ENCODE measurements at places on chromosomes 1 and 21.

DNA sequence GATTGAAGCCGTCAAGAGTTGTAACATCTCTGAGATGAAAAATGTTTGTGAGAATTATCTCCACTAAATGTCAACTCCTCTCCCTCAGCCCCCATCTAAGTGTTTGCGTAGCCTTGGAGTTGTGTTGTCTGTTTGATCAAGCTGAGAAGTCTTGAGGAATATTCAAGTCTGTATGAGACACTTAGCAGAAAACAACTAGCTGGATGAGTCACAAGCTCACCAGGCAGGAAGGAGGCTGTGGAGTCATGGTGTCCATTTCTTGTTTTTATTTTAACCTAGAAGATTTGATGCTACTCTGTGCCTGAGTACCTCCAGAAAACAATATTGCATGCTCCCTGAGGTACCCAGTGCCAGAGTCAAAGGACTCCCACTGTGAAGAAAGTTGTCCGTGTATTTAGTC is 211.6 kb upstream of the PLXNA2 start:
- DNase-seq = no peak

GRCh38 chr1:37851262-37851661 is 8.1 kb downstream of the MTF1 start:
- DNase-seq = no peak

DNA sequence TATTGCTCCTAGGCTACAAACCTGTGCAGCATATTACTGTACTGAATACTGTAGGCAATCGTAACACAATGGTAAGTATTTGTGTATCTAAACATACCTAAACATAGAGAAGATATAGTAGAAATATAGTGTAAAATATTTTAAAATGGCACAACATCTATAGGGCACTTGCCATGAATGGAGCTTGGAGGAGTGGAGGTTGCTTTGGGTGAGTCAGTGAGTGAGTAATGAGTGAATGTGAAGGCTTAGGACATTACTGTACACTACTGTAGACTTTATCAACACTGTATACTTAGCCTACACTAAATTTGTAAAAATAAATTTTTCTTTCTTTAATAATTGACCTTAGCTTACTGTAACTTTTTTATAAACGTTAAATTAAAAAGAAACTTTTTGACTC is 7.9 kb downstream of the LEFTY2 start:
- DNase-seq = no peak

DNA sequence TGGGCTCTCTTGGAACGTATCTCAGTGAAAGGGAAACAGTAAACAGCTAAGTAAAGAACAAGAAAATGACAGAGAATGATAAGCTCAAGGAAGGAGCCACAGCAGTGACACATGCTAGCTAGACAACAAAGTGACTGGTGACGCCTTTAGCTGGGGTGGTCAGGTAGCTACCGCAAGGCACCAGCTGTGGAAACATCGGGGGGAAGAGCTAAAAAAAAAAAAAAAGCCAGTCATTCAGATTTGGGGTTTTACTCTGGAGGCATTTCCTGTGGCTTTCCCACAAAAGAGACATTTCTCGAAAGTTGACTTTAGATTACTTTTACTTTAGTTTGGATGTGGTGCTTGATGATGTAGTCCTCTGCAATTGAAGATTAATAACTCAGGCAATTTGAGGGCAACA is 2.1 kb downstream of the FHAD1 start:
- no peak for DNase-seq

DNA sequence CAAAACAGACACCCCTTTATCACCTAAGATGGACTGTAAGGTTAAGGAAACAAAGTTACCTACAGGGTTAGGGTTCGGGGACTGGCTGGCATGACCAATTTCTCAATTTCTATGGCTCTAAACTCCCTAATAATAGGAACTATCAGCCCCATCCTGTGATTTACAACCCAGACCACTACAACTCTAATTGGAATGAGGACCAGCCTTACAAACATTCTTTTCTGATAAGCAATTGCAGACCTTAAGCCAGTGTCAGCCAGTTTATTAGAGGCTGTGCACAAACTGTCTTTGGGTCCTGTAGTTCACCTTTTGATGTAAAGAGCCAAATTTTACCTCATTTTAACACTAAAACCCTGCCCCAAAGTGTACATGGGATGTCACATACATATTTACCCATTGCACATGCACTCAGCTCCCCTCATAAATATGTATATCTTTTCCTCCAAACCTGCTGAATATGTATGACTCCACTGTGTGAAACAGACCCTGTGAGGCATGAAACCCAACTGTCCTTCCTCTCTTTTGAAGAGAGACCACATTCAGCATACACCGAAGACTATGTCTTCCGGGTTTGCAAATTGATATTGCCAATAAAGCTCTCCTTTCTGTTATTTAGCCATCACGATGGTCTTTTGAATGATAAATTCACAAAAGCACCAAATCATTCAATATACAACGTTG is 7.3 kb upstream of the APP start:
- DNase-seq = no peak

GRCh38 chr21:46122237-46122671 is 24.3 kb downstream of the COL6A2 start:
- DNase-seq = no peak

DNA sequence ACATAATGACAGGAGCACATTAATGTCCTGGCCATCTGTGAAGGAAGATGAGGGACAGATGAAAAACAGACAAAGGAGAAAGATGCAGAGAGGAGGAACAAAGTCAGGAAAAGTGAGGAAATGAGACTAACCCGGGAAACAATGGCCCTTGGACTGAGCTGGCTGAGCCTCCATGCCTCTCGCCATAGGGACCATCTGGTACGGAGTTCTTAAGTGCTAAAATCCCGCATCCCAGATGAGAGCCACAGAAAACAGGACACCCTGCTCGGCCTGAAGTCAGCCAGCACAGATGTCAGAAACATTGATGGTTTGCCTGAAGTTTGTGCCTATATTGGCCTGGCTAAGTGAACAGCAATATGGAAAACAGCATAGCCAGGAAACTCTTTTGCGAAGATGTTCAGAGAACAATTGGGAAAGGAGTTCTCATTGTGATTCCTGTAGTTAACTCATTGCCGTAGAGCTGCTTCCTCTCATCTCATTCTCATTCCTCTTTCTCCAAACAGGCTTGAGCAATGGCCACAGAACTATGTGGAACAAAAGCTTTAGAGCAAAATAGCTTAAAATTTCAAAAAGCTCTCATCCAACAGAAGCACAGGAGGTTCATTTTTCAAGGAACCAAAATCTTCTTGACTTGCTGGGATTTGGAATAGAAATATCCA is 96.6 kb downstream of the ASTN1 start:
- no peak for DNase-seq

DNA sequence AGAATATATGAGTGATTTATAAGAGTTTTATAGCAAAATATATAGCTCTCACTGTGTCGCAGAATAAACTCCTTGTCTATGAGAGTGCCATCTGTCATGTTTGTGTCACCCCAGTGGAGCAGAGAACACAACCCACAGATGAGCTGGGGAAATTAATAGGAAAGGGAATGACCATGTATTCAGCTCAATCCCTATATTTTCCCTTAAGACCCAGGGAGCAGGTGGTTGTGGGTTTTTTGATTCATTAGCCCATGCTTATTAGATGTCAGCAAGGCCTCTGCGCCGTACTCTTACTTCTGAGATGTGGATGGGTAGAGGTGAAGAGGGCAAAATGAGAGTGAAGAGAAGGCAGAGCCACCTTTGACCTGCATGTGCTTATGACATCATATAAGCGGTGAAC is 4.1 kb upstream of the GREM2 start:
- DNase-seq = no peak

GRCh38 chr1:212607206-212607912 is 1.2 kb upstream of the ATF3 start:
- no peak for DNase-seq

DNA sequence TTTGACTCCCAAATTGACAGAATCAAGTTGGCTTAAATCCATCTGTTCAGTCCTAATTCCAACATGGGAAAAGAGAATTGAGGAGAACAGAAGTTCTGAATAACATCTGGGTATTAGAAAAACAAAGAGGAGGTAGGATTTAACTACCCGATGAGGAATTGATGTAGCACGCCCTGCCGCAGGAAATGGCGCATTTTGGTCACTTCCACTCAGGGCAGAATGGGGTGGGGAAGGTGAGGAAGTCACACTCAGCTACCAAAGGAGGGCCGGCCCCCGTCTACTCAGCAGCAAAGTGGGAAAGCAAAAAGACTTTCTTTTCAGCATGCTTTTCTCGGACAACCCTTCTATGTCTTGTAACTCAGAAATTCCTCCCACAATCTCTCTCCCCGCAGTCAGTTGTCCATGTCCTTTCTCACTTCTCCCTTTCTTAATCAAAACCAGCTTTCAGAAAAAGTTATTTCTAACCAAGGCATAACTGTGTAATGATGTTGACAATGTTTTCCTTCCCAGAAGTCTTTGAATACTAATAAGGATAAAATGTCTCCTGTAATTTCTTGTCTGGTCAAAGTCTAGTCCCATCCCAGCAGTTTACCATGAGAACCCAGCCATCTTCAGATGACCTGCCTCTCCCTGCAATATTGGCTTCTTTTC is 60.5 kb upstream of the SIPA1L2 start:
- DNase-seq = no peak

DNA sequence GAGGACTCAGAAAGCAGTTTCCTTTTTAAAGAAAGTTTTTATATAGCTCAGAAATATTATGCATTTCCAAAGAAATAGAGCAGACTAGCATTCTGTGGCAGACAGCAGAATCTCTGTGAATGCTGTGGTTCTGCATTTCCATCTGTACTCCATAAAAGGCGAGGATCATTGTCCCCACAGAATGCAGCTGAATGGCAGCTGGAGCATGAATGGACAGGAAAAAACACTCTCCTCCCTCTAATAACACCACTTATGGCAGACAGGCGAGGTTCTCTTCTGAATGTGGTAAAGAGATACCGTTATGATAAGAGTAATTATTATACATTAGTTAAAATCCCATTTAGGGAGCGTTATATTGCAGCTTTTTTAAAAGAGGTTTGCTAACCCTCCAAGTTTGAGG is 81.4 kb upstream of the WLS start:
- no peak for DNase-seq

- DNase-seq = no peak
Measured at GRCh38 chr1:15350551-15351200, 59.0 kb upstream of the EFHD2 start.

- DNase-seq = no peak
Measured at GRCh38 chr1:49200738-49201137, 424.0 kb upstream of the BEND5 start.

GRCh38 chr1:108117945-108118902 is 81.9 kb downstream of the SLC25A24 start:
- no peak for DNase-seq

DNA sequence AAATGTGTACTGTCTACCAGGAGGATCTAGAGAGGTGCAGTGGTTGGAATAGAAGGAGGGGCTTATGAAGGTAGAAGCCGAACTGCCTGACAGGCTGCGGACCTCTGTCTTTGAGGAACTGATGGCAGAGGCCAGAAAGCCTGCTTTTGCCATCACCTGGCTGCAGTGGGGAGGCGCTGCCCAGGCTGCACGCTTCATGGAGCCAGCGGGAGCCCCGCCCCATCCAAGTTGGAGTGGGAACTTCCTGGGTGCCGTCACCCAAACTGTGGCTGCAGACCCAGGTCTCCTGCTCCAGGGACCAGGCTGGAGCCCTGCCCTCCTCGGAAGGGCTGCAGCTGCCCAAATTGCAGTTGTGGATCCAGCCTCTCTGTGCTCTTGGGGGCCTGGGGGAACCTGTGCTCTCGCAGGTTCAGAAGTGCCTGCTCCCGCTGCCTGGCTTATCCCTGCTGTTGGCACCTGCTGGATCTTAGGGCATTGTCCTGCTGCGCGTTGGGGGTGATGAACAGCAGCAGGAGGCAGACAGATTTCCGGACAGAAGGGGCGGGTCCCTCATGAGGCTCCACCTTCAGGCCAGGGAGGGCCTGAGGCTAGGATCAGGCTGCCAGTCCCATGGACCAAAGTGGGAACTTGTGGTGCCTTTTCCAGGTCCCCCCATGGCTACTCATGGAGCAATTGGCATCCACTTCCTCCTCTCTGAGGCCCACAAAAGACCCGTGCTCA is 118.0 kb upstream of the PLPPR4 start:
- no peak for DNase-seq

- DNase-seq = no peak
Measured at GRCh38 chr1:179761846-179762640, 19.0 kb downstream of the FAM163A start.

DNA sequence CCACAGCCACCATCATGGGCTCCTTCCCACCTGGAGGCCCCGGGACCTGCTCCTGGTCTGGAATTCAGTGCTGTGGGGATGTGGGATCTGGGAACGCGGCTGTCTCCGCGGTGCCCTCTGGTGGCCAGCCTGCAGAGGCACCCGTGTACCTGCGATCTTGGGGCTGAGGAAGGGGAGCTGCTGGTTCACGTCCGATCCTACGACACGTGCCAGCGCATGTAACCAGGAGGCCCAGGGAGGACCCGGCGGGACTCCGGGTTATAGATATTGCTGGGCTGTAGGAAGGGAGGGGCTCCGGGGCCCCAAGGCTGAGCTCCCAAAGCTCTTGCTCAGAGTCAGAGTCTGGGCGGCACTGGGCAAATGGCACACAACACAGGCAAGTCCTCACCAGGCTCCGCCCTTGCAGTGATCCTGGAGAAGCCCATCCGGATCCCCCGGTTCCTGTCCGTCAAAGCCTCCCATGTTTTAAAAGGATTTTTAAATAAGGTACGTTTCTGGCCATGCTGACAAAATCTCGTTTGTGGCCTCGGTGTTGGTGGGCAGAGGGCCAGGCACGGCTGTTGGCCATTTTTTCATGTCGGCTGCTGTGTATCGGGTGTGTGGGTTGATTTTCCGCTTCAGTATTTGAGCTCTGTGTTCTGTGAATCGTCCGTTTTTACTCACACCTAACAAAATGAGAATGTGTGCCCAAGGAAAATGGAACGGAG is 20.1 kb downstream of the FAAP20 start:
- DNase-seq = peak; percentile 33

DNA sequence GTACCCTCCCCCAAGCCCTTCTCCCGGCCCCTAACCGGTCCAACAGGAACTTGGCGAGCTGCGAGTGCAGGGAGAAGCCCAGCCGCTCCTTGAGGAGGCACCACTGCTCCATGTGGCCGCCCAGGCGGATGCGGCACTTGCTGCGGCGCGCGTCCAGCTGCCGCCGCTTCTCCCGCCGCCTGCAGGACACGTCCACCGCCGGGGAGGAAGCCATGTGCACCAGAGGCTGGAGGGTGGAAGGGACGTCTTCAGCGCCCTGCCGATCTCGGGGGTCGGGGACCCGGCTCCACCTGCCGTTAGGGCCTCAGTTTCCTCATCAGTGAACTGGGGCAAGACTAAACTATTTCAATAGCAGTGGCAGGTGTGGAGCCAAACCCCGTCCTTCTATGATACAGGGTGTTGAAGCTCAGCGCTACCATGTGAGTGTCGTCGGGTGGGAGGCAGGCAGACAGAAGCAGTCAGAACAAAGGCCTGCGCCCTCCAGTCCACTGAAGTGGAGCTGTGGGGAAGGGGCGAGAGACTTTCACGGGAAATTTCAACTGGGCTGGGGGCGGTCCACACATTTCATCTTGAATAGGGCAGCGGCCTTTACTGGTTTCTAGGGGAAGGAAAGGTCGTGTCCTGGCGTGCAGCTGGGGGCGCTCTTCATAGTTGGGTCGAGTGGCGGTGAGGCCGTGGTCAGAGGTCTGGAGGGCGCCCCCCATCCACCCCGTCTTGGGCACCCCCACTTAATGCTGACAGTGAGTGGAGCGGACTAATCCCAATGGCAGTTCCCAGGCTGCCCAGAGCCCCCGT is 592 bp downstream of the ZNF692 start:
- DNase-seq = peak; percentile 77

- DNase-seq = no peak
Measured at GRCh38 chr1:167544447-167545093, 9.0 kb downstream of the CREG1 start.

GRCh38 chr1:95353194-95353593 is 119.2 kb downstream of the RWDD3 start:
- no peak for DNase-seq
